ENCODE measurements at places on chromosomes 4 and X.

- no peak for DNase-seq
These were observed 17.5 kb upstream of the ZNF41 start for GRCh38 chrX:47500554-47500953.

DNA sequence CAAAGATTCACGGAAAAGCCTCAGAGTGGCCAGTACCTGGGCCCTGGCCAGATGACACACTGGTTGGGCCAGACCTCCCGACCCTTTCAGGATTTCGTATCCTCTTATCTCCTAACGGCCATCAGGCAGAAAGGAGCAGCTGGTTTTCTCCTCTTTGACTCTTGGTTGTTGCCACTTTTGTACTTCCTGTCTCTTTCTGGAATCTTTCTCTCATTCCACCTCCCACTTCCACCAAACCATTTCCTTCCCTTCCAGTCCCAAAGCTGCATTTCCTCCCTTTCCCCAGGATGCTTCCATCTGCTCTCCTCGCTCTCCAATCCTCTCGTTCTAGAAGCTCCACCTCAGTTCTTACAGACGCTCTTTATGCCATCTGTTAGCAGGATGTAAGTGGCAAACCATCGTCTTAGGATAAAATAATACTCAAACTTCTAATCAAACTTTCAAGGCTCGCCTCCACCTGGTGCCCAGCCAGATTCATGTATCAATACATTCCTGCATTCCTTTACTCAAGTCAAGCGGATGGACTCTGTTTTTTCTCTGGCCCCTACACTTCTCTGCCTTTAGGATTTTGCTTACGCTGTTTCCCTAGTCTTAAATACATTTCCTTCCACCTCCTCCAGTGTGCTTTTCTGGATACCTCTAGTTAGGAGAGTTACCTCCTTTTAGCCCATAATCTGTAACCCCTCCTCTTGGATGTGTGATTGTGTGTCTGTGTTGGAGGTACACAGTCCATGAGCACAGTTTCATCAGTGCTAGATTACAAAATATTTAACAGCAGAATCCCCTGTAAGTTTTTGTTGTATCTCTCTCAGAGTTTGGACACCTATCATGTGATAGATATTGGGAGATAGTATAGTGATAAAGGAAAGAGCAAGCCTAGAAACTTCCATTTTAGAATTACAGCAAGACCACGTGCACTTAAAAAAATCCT lies 70.4 kb downstream of the LDB2 start:
- DNase-seq, result no peak

- no peak for DNase-seq
These were observed 162.6 kb downstream of the INPP4B start for GRCh38 chr4:142683503-142683902.

DNA sequence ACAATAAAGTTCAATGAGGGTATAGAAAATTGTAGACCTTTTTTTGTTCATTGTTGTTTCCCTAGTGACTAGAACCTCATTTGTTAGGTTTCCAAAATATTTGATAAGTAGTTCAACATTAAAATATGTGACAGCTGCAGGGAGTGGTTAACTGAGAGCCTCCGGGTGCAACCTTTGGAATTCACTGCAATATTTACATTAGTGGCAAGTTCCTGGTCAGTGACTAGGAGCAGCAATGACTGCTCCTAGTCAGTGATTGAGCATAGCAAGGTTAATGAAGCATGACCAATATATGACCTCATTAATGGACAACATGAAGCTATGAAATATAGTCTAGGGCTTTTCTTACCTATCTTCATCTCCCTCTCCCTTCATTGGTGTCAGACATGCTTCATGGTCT lies 65.8 kb upstream of the FAM47A start:
- DNase-seq, result peak; percentile 30

DNA sequence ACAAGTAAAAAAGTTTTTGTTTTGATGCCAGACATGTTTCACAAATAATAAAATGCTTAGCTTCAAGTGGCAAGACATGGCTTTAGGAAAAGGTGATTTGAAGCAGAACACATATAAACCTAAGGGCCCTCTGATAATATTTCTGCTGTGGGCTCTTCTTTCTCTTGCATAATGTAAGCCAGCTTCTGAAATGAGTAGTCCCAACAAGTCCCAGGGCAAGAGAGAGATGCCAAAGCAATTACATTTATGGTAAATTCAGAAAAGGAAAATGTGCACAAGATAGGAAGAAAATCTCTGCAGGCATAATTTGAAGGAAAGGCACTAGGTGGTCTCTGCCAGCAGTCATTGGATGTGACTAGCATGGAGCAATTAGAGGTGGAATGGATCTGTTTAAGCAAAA lies 170.8 kb upstream of the GALNT7 start:
- no peak for DNase-seq
